ENCODE measurements at places on chromosomes 1 and 21.

DNA sequence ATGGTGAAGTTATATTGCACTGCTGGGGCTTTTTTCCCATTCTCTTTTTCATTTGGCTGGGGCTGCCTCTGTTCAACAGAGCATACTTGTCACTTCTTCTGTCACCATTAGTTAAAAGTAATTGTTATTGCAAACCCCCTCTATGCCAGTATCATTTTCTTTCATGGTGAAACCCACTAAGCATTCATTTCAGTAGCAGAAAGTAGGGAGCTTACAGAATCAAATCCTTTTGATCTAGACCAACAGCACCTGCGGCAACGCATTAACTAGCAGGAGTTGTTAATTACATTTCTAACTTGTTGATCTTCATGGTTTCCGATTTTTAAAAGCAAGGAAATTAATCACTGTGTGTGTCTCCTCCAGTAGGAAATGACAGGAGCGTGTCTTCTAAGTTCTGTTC lies 15.0 kb downstream of the SMYD2 start:
- DNase-seq = no peak

GRCh38 chr1:58430421-58431275 lies 115.9 kb downstream of the OMA1 start:
- DNase-seq = no peak

GRCh38 chr21:30964283-30964682 lies 74.0 kb downstream of the KRTAP19-8 start:
- no peak for DNase-seq

GRCh38 chr1:53899206-53899628 lies 5.2 kb downstream of the DIO1 start:
- no peak for DNase-seq

DNA sequence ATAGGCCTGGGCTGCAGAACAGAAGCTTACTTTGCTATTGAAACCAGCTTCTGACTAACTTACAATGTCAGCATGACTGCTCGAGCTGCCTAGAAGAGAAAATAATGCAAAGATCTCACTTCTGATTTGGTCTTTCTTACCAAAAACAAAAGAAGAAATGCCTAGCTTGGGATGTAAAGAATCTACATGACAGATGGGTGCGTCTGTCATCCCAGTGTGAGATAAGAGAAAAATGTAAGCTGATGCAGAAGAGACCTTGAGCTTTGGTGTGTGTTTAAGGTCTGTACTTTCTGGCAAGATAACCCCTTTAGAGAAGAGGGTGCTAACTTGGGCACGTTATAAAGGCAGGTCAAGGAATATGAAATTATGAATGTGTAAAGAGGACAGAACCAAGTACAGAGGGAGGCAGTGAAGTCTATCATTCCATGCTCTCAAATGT lies 3.6 kb downstream of the FAM20B start:
- no peak for DNase-seq

- DNase-seq = no peak
Measured at GRCh38 chr1:33294071-33295010, 26.6 kb downstream of the A3GALT2 start.

GRCh38 chr1:9397997-9398526 lies 105.4 kb downstream of the SPSB1 start:
- no peak for DNase-seq

GRCh38 chr1:247013391-247013790 lies 5.5 kb upstream of the ZNF695 start:
- DNase-seq = no peak

- no peak for DNase-seq
Measured at GRCh38 chr1:160610569-160611242, 31.4 kb upstream of the CD84 start.

- no peak for DNase-seq
Measured at GRCh38 chr1:3577711-3578432, 33.4 kb downstream of the MEGF6 start.

GRCh38 chr1:206676499-206676898 lies 8.2 kb upstream of the MAPKAPK2 start:
- no peak for DNase-seq

DNA sequence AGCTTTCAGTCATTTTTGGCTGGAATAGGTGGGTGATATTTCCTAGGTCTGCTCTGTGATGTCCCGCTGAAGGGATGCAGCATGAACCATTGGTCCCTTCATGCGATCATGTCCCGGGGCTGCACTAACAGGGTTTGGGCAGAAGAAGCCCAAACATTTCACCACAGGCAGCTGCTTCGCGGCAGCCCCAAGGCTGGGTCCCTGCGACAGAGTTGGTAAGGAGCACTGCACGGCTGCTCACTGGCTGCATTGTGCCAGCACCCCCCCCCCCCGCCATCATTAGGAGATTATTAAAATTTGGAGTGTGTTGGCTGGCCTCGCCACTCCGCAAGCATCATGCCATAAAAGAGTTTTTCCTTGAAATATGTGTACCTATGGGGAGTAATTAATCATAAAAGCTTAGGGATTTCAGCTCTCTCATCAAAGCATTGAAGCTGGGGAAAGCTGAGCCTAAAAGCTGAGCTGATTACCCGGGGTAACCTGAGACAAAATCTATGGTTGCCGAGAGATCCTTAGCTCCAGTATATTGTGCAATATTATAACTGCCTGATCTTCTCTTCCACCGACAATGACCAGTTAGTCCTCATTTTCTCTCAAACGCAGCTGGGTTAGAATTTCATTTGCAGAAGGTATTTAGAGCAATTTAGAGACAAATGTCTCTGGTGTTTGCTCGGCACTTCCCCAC lies 62.5 kb downstream of the PEX14 start:
- DNase-seq = peak; percentile 93

DNA sequence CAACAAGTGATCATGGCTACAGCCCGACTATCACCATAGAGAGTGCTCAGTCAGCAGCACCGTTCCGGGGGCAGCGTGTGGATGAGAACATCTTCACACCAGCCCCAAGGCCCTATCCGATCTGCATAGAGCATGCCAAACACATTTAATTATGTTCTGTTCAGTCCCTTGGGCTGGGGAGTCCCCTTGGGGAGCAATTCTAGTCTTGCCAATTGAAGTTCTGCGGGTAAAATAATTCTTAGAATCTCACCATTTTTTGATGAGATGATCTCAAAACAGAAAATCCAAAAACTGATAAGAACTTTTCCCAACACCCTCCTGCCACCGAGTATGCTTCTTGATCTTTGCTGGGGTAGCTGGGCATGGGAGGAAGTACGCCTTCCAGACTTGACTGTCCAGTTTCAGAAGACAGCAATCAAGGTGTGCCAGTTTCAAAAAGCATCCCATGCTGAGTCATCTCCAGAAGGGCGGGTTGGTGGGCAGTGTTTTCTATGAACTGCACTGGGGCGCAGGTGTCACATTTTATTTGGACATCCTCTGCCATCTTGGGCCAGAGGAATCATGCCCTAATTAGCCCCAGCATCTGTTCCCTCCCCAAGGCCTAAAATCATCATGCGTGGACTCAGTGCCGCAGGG lies 20.8 kb upstream of the PTPRF start:
- DNase-seq = no peak

GRCh38 chr1:157034137-157034800 lies 11.3 kb downstream of the ARHGEF11 start:
- DNase-seq = no peak

DNA sequence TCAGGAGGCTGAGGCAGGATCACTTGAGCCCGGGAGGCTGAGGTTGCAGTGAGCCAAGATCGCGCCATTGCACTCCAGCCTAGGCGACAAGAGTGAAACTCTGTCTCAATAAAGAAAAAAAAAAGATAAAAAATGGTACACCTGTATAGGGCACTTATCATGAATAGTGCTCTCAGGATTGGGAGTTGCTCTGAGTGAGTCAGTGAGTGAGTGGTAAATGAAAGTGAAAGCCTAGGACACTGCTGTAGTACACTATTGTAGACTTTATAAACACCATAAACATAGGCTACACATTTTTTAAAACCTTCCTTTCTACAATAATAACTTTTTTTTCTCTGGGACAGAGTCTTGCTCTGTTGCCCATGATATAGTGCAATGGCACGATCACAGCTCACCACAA lies 16.8 kb downstream of the PHTF1 start:
- no peak for DNase-seq

GRCh38 chr1:57966340-57966739 lies 542.5 kb upstream of the DAB1 start:
- DNase-seq = no peak

Measured in NCI-H510A (cell line).